CD4-positive, alpha-beta T cell treated with Interleukin-6 for 4 hours (primary cell): ENCODE measurements at places on chromosomes 1 and 21.

DNA sequence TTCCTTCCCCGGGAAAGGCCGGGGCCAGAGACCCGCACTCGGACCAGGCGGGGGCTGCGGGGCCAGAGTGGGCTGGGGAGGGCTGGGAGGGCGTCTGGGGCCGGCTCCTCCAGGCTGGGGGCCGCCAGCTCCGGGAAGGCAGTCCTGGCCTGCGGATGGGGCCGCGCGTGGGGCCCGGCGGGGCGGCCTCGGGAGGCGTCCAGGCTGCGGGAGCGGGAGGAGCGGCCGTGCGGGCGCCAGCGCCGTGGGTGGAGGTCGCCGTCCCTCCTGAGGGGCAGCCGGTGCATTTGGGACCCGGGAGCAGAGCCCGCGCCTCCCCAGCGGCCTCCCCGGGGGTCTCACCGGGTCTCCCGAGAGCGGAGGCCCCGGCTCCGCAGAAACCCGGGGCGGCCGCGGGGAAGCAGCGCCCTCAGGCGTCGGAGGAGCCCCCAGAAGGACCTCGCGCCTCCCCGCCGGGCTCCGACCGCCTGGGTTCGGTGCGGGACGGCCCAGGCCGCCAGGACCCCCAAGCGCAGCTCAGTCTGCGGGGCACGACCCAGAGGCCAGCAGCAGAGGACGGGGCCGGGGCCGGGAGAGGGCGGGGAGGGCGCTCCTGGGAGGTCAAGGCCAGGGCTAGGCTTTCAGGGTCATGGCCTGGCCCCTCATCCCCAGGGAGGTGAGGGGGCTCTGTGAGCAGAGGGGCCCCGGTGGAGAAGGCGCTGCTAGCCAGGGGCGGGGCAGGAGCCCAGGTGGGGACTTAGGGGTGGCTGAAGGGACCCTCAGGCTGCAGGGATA lies 7.2 kb upstream of the SLX9 start:
- DNase-seq: peak; percentile 83

DNA sequence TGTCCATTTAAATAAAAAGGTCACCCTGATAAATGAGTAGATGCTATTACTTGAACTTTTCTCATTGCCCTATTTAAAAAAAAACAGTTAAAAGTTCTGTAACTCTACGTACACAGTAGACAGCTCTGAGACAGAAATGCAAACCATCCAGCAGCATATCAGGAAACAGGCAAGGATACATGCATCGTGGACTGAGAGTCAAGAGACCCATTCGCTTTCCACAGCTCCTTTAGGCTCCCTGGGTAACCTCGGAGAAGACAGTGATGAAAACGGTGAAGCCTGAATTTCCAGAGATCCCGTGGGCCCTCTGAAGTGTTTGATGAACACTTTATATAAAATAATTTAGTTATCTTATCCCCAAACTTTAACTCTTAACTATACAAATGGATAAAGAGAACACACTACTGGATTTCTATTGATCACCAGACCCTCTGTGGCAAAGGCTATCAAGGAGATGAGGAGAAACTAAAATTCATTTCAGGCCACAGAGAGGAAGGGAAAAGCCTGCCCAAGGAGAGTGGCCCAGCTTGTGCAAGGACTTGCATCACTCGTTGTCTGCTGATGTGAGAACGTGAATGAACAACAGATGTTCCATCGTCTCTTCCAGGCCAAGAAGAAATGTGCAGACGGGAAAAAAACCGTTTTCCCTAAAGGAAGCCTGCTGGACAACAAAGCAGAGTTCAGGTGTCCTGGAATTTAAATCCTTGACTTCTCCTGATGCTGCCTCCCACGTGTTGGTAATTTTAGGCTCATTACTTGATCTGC lies 131.0 kb downstream of the TGFBR3 start:
- no peak for DNase-seq

GRCh38 chr1:107096690-107097089 lies 40.2 kb downstream of the PRMT6 start:
- DNase-seq: no peak

DNA sequence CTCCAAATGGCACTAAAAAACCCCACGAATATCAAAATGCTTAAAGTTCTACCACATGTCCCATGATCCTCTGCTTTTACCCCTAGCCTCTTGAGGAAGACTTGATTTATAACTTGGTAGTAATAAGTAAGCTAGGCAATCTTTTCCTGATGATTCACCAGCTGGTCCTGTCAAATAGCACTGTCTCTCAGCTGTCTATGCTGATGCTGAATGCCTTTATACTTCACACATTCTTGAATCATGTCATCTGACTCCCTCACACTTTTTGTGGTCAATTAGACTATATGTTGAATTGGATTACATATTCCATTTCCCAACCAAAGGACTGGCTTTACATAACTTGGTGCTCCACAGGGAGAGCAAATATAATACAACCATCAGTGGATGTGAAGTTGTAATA lies 16.6 kb downstream of the C21orf91 start:
- no peak for DNase-seq

GRCh38 chr21:23876925-23877558 lies 1730.2 kb downstream of the MRPL39 start:
- DNase-seq: no peak

DNA sequence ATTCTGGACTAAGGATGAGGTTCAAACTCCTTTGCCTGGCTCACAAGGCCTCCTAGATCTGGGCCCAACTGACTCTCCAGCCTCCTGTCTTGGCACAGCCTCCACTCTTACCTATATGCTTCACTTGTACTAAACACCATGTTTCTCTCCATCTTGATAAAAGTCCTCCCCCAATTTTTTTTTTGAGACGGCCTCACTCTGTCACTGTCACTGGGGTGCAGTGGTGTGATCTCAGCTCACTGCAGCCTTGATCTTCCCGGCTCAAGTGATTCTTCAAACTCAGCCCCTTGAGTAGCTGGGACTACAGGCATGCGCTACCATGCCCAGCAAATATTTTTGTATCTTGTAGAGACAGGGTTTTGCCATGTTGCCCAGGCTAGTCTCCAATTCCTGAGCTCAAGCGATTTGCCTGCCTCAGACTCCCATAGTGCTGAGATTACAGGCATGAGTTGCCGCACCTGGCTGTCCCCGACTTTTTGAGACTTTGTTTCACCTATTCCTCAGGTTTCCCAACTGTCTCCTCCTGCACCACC lies 39.7 kb downstream of the CD34 start:
- no peak for DNase-seq

GRCh38 chr21:44444286-44444931 lies 10.9 kb upstream of the LRRC3 start:
- DNase-seq: no peak

- DNase-seq: no peak
Observed at GRCh38 chr1:100360790-100361510, 8.6 kb downstream of the CDC14A start.

DNA sequence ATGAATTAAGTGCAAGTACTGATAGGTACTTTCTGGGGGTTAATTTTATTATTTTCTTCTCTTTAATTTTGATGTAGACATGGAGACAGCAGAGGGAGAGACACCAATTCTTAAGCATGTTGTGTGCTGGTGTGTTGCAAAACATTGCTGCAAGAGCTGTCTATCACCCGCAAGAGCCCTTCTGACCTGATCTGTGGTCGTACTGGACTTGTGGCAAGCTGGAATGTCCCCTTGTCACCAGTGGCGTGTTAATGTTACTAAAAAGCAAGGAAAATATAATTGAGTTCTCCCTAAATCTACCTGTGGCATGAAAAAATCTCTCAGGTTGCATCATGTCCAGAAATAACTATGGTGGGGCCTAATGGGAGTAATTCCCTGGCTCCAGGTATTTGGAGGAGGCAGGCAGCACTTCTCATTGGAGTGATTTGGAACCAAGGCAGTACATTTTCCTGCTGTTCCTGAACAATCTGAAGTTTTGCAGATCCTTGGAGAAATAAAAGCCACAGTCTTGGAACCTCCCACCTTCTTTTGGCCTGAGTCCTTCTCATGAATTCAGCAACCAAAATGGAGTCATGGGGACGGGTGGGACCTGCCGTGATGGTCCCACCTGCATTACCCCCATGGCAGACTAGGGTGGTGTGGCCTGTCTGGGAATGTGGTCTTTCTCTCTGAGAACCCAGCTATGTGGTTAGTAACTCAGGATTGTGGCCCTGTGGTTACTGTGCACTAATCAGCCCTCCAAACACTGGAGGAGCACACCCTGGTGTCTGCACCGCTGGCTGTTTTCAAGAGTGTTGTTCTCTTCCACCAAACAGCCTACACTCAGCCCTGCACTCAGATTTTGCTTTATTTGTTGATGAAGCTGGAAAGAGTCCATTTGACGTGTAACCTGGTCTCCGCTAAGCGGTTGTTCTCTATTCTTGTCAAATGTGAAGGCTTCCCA lies 57.4 kb downstream of the GALNT2 start:
- DNase-seq: no peak

DNA sequence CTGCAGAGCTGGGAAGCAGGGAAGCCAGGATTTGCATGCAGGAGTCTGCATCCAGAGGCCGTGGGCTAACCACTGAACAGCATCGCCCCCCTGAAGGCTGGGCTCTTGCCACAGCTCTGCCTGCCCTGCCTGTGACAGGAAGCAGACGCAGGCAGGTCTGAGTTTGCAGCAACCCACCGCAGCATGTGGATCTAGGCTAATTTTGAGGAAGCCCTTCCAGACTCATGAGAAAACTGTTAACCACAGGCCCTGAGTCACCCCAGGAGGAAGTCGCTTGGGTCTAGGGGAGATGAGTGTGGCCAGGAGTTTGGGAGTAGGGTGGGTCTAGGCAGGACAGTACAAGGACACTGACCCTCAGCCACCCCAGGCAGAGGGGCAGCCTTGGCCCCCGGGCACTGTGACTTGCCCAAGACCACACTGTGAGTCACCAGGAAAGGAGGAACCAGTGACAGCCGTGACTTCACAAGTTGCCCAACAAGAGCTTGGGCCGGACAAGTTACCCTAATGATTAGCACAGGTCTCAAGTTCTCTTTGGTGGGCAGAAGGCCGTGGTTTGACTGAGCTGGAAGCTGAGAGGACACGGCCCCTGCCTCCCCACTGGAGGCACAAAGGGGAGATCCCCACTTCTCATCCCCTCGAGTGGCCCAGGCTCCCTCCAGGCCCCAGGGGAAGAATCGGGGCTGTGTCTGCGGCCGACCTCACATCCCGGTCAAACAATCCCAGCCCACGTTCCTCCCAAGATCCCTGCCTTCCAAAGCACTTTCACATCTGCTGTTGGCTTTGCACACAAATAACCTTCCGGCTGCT lies 826 bp downstream of the LAPTM5 start:
- DNase-seq: peak; percentile 83
